ENCODE measurements at places on chromosomes 7 and 10.

DNA sequence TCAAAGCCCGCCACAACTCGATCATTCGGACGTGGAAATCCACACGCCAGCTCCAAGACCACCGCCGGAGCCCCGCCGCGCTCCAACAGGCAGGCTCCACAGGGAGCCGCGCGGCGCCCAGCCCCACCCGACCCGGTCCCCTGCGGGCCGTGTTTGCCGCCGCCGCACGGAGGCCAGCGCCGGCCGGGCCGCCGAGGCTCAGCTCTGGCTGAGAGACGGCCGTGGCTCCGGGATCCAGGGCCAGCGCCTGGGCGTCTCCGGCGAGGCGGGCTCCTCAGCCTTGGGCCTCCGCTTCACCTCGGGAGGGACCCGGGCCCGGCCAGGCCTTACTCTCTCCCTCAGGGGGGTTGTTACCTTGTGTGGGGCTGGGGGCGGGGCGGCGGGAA, 333 bp downstream of the SMNDC1 start:
- no peak for DNase-seq

DNA sequence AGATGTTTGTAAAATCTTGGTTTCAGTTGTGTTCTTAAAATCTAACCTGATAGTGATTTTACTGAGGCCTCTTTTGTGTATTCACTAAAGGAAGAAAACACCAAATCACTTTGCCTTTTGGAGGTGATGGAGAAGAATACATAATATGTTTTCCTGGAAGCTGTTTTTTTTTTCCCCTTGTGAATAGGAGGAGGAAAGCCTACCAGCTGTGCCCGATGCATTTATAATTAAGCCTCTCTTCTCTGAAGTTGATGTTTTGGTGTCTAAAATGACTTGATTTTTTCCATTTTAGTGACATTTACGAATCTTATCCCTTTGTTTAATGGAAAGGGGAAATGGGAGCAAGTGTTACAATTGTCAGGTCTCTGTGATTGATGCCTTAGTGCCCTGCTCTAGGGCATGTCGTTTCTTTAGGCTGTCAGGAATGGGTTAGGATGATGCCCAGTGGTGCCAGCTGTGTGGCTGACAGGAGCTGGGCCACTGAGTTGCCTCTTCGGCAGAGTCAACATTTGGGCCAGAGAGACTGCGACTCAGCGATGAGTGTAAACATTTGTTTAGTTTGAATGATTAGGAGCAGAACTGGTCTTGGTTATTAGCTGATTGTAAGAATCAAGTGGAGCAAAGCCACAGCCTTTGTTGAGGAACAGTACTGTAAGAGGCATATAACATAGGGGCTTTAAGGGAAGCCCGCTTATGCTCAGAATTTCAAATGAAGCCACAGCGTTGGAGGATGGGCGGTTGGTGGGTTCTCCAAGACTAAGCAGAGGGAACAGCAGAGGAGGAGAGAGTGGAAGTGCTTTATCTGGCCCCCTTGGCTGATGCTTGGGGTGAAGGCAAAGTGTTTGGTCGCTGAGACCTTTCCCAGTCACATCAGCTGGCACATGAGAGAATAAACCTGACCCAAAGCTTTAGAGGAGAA, 81.6 kb downstream of the CDK14 start:
- DNase-seq: no peak

GRCh38 chr10:70604106-70604505, 1.6 kb upstream of the PRF1 start:
- DNase-seq: no peak

GRCh38 chr10:12391206-12391605, 41.9 kb downstream of the CAMK1D start:
- no peak for DNase-seq

DNA sequence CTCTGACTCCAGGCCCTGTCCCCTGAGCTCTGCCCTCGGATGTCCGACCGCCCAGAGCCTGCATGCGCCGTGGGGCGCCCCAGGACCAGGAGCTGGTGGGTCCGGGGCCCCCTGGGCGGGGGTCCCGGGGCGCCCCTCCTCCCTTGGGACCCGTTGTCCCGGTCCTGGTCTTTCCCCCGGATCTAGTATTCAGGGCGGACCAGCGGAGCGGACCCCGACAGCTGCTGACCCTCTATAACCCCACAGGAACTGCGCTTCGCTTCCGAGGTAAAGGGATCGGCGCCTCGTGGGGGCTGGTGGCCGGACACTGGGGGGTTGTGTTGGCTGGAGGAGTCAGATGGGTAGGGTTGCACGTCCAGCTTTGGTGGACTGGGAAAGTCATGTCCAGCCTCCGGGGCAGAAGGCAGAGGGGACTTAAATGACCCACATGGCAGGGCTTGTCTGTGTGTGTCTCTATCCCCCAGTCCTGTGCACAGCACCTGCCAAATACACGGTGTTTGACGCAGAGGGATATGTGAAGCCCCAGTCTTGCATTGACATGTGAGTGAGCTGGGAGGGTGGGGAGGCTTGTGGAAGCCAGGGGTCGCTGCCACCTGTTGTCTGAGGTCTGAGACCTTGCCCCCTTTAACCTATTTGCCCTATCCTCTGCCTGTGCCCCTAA, 520 bp downstream of the MOSPD3 start:
- DNase-seq: no peak

DNA sequence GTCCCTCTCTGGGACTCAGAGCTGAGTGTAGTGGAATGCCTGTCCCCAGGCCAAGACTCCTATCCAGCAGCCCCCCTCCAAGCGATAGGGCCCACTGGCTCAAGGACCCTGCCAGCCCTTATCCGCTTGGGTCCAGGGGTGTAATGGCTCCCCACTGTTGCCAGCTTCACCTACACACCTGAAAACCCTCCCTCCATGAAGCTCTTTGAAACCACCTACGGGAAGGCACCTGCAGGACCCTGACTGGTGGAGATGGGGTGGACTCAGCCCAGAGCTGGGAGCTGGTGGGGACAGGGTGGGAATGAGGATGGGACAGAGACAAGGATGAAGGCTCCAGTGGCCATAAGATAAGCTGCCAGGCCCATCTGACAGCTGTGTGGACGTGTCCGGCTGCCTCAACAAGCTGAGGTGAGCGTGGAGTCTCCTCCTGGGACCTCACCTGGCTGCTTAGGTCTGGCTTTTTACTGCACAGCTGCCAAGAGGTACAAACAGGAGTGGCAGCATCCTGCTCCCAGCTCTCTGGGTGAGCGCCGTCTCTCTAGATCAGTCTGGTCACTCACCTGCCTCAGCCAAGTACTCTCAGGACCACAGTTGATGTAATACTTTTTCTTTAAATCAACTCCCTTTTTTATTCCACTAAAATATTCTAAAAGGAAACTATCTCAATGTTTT, 41.9 kb downstream of the DRGX start:
- DNase-seq: no peak

- no peak for DNase-seq
Observed at GRCh38 chr10:21355591-21356011, 169.9 kb downstream of the SKIDA1 start.

GRCh38 chr10:132417257-132417910, 20.4 kb downstream of the PWWP2B start:
- DNase-seq: no peak

- no peak for DNase-seq
Observed at GRCh38 chr7:127018889-127019288, 233.9 kb downstream of the GRM8 start.

- no peak for DNase-seq
Observed at GRCh38 chr10:68253346-68253745, 21.4 kb upstream of the ATOH7 start.

DNA sequence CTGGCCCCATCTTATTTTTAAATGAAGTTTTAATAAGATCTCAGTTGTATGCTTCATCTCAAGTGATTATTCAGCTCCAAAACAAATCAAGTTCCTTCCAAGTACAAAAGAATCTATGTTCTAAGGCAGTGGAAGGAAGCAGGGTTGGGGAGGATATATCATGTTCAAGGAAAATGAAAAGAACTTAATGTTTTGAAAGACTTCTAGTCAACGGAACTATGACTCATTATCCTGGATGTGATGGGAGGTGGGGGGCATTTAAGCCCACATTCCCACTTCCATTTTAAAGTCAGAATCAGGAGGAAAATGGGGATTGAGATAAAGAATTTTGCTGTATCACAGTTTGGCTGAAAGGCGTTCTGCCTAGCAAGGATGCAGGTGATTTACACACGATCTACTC, 59.4 kb downstream of the FANK1 start:
- DNase-seq: no peak

- no peak for DNase-seq
Observed at GRCh38 chr10:20890491-20891337, 6.4 kb downstream of the NEBL start.

GRCh38 chr7:121352323-121352722, 23.5 kb downstream of the WNT16 start:
- DNase-seq: no peak

DNA sequence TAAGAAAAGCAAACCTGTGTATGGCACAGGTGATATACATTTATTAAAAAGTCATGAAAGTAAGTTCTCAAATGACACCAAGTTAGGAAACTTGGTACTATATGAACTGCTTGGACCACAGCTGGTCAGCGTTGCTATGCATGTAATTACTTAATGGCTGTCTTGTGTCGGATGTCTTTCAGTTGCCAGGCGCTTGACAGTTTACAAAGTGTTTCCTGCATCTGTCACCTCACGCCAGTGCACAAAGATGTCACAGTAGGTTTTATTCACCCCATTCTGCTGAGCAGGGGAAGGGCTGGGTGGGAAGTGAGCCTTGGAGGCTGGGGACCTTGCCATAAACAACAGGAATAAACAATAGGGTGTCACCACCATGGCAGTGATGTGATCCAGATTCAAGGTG, 35.8 kb downstream of the ADAM12 start:
- no peak for DNase-seq

GRCh38 chr10:17125206-17125893, 4.3 kb downstream of the CUBN start:
- no peak for DNase-seq

- DNase-seq: no peak
Observed at GRCh38 chr7:26286157-26286556, 5.5 kb upstream of the SNX10 start.

- no peak for DNase-seq
Observed at GRCh38 chr7:84170646-84171045, 23.9 kb downstream of the SEMA3A start.

GRCh38 chr10:120612756-120613155, 155.7 kb downstream of the PLPP4 start:
- no peak for DNase-seq

DNA sequence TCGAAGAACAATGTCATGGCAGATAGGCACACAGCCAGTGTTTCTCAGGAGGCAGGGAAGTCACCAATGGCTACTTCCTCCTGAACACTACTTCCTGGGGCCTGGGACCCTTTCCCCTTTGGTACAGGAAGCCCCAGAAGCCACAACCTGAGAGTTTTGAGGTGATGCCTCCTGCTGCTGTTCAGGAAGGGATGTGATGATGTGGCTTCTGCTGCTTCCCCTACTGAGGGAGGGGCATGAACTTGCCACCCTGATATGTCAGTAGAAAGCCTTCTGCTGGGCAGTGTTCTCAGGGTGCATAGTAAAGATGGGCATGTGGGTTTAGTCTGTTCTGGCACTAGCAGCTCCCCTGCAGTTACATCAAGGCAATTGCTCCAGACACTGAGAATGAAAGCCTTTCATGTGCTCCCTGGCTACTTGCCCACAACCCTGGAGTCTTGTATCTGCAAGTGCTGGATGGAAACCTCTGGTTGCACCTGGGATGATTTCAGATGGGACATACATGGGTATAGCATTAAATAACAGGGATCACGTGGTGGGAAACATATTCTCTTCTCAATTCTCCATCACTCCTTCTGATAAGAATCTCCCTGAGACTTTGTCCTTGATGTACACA, 69.3 kb downstream of the ADRA2A start:
- no peak for DNase-seq

- peak; percentile 77 for DNase-seq
Observed at GRCh38 chr7:75966190-75966961, 28.0 kb downstream of the TMEM120A start.

- no peak for DNase-seq
Observed at GRCh38 chr7:139869886-139870285, 40.8 kb downstream of the TBXAS1 start.

DNA sequence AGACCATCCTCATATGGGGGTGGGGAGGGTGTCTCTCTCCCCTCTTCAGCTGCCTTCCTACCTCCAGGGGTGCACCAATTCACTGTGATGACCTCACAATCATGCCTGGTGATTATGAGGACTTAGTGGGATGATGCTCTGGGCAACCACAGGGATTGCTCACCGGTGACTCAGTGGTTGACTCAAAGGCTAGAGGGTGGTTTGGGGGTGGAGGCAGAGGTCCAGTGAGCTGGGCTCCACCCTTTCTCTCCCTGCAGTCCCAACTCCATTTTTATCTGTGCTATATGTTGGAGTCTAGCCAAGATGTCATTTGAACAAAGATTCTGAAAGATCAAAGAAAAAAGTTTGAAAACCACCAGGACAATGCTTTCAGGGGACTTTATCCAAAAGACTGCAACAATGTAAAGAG, 286.9 kb downstream of the KCNMA1 start:
- peak; percentile 92 for DNase-seq

DNA sequence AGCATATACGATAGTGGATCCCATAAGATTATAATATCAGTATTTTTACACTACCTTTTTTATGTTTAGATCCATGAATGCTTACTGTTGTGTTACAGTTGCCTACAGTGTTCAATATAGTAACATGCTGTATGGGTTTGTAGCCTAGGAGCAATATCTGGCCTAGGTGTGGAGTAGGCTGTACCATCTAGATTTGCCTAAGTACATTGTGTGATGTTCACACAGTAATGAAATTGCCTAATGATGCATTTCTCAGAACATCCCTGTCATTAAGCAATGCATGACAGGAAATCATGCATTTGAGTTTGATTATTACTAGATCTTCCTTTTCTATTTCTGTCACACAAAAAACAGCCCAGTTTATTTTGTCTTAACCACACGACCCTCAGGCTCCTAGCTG, 14.5 kb downstream of the CBX3 start:
- no peak for DNase-seq

DNA sequence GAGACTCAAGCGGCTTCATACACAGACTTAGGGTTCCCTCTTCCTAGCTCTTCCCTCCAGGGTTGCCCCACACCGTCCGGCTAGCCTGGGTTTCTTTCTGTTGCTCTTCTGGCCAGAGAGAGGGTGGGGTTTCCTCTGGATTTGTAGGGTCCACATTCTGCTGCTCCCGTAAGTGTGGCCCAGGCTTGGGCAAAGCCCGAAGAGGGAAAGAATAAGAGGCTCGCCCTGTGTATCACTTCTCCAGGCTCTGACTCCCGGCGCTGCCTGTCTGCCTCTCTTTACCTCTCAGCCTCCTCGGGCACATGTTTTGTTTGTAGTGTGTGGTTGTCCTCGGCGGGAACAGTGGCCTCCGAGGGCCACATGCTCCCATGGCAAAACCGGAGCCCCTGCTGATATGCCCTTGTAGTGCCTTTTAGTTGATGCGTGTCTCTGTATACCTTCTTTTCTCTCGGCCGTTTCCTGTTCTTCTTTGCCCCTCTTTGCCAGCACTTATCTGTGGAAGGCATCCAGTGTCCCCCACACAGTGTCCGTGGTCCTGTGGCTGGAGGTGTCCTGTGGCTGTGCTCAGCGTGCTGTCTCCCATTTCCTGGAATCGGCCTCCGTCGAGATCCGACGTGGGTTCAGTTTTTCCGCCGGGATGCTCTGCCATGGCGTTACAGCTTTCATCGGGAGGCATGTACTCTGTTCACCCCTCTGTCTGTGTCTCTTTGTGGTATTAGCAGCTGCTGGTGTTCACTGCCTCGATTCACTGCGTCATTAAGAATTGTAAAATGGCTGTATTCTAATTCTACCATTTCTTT, 102.9 kb downstream of the INPP5A start:
- no peak for DNase-seq

GRCh38 chr7:72111086-72111485, 301.1 kb downstream of the CALN1 start:
- DNase-seq: no peak
